ENCODE measurements at places on chromosomes 1 and 21.

- DNase-seq = no peak
These were observed 176.8 kb downstream of the ATP6V1G3 start for GRCh38 chr1:198363625-198364151.

GRCh38 chr21:43034826-43035225 is 40.8 kb downstream of the CBS start:
- no peak for DNase-seq

DNA sequence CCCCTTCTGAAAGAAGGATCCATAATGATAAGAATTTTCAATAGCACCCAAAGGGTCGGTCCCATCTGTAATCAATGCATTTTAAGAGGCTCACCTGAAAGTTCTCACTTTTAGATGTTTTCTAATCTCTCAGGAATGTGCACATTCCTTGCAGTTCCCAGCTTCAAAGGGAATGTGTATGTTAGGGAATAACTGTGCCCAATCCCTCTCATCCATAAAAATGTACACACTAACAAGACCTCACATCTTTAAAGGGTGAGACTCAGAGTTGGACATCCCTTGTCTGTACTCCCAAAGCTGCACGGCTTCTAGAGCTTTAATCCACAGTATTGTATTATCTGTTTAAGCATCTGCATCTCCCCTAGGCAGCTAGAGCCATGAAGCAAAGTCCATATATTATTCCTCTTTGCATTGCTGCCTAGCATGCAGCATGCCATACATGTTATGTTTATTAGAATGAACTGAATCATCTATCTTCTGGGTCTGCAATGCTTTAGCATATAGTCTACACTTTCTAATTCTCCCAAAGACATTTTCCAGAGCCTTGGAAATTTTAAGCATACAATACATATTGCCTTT is 9.3 kb upstream of the CCN1 start:
- DNase-seq = no peak

GRCh38 chr1:116825720-116826438 is 71.6 kb downstream of the CD2 start:
- DNase-seq = no peak

- no peak for DNase-seq
These were observed 17.7 kb upstream of the ZSCAN20 start for GRCh38 chr1:33454646-33455282.

- no peak for DNase-seq
These were observed 14.6 kb upstream of the MPZL1 start for GRCh38 chr1:167706931-167707877.

GRCh38 chr1:54610048-54610447 is 13.3 kb downstream of the FAM151A start:
- DNase-seq = no peak

DNA sequence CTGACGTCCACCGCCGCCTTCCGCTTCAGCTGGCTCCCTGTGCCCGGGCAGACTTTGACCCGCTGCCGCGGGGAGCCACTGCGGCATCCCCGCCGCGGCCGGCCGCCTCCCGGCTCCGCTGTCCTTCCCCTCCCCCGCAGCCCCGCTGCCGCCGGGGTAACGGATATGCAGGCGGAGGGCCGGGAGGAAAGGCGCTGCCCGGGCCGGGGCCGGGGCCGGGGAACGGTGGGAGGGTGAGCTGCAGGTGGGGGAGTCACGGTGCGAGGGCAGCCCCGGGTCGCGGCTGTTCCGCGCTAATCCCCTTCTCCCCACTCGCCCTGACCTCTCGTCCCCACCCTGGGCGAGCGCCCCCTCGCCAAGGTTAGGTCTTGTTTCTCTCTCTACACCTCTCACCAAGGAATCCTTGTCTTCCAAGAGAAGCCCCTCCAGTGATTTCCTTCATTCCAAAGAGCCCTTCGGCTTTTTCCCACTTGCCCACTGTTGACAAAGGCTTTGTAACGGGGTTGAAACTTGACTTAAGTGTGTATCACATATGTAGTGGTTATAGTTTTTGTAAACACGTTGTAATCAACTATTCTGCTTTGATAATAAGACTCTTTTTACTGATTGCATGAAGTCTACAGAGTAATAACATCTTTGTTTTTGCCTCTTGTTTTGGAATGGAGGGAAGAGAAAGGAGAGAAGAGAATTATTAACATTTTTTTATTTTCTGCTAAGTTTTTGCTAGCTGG is 669 bp downstream of the XPR1 start:
- DNase-seq = no peak

Measured in esophagus squamous epithelium (tissue), 5 donors.